Activated T-cell treated with anti-CD3 and anti-CD28 coated beads, Interleukin-2, amount 50 U/mL, for 48 hours (primary cell): ENCODE measurements at places on chromosomes 3 and 15.

DNA sequence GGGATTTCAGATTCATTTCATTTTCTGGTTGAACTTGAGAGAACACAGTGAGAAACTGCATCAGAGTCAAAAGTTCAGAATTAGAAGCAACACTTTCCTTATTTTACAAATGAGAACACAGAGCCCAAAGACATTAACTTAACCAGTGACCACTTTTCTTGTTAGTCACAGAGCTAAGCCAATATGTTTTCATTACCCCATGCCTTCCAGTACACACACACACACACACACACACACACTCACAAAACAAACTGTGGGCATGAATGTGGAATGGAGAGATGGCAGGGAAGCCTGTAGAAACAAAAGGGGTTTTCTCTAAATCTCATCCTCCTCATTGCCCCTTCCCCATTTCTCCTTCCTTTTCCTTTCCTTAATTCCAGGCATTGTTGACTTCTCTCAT lies 267.4 kb upstream of the GADL1 start:
- no peak for DNase-seq

DNA sequence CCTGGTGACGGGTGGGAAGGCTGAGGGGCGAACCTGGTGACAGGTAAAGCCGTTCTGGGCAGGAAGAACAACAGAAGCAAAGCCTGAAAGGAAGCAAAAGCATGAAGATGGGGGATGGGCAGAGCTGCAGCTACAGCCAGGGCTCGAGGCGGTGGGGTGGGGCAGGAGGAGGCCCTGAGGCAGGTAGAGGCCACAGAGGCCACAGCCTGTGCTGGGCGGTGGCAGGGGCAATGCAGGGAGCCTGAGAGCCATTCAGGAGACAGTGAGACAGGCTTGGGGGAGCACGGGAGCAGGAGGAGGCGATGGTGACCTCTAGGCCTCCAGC lies 8.2 kb downstream of the PCSK6 start:
- DNase-seq, result no peak

DNA sequence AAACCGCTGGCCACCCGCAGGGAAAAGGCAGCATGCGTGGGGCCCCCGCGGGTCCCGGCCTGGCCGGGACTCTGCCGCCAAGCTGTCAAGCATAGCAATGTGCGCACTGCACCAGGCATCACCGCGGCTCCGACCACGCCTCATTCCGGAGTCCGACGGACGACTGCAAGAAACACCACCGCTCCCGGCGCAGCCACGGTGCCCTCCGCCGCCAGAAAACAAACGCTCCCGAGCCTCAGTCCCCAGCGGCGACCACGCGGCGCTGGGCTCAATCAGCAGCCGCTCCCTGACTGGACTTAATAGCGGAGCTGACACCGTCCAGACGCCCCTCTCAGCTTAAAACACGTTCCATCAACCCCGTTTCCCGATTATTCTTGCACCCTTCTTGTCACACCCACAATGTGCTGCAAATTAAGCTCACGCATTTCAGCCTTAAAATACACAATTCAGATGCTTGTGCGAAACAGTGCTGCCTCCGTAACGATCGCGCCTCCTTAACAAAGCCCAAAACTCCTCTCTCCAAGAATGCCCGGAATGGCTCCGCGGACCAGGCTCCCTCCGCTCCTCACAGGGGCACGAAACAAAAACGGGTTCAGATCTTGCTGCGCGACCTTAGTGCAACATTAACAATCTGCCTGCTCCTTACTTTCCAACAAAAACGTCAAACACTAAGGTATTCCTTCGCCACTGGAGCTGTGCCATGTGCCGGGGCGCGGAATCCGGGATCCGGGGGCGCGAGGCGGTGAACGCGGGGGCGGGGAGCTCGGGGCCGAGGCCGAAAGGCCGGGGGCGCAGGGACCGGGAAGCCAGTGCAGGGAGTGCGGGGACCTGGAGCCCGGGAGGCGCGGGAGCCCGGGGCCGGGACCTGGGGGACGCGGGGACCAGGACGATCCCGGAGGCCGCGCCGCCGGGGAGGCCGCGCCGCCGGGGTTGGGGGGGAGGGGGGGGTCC lies 655 bp downstream of the CYFIP1 start:
- DNase-seq, result peak; percentile 62

DNA sequence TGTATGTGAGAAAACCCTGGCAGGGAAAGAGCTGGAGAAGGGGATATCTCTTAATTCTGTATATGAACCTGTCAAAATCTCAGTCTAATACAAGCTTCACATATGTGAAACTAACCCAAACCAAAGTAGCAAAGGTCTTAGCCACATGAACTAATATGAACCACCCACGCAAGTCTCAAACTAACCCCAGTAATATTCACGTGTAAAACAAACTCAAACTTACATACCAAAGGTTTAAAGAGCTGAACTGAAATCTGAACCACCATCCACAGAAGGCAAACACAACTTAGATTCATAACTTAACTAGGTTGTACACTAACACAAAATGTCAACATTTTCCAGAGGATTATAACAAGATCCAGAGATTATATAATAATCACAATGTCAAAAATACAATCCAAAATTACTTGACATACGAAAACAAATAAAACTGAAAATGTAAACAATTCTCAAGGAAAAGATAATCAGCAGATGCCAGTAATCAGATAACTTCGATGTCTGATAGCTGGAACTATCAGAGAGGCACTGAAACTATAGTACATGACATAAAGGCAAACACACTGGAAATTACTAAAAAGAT lies 64.1 kb downstream of the VPS13C start:
- no peak for DNase-seq

- no peak for DNase-seq
Measured at GRCh38 chr3:69251078-69251805, 128.8 kb upstream of the LMOD3 start.

GRCh38 chr3:189449084-189449483 lies 182.1 kb upstream of the TP63 start:
- no peak for DNase-seq

- DNase-seq, result no peak
Measured at GRCh38 chr3:144662729-144663128, 691.1 kb downstream of the DIPK2A start.

- no peak for DNase-seq
Measured at GRCh38 chr3:122727294-122727693, 46.7 kb downstream of the PARP14 start.
